ENCODE measurements at places on chromosomes 5 and 9.

DNA sequence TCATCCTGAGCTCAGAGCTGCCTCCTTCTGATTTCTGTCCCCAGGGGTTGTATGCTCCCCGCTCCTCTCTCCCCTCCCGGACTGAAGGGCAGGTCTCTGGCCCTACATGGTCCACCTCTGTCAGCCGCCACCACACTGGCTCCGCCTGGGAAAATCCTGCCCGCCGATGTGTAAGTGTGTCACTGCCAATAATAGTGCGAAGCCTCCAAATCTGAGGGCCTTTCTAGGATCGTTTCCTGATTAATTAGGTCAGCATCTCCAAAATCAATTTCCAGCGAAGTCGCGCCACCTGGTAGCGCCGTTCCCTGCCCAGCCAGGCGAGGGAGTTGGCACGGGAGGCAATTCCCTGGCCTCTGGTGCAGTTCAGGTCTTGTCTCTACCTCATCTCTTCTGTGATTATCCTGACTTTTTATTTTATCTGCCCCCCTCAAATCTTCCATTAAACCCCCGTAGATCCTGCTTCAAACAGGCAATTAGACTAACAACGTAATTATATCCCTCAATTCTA lies 73.5 kb downstream of the ZNF618 start:
- no peak for DNase-seq

DNA sequence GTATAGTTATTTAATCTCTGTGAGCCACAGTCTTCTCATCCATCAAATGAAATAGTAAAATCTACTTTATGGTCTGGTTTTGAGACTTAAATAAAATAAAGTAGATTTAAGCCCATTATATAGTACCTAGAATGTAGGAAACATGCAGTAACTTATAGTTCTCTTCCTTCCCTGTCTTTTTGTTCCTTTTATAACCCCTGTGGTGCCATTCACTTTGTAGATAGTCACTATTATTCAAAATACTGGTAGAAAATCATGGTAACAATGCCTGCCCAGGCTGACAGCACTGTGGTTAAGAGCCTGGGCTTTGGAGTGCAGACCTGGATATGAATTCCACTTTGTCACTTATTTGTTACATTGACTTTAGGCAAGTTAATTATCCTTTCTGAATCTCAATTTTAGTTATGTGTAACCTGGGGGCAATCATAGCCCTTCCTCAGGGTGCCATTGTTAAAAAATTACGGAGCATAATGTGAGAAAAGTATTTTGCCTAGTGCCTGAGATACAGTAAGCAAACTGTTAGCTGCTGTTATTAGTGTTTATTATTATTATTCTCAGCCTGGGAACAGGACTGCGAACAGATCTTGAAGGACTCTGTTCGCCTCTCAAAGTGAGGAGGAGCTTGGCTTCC lies 100.4 kb downstream of the RALGPS1 start:
- no peak for DNase-seq

DNA sequence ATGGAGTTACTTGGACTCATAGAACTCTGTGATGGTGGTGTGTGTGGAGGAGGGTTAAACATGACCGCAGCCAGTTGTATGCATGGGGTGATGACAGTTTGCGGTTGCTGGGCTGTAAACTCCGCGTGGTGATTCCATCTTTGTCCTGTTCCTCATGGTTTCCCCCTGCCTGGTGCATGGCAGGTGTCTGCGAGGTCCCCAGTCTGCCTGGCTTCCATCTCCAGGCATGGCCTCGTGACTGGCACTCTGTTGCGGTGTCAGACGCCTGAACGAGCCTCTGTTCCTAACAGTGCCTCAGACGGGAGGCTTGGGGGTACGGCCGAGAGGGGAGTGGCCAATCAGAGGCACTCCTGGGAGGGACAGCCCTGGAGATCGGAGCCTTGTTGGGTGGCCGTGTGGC lies 33.9 kb upstream of the SH3PXD2B start:
- no peak for DNase-seq

DNA sequence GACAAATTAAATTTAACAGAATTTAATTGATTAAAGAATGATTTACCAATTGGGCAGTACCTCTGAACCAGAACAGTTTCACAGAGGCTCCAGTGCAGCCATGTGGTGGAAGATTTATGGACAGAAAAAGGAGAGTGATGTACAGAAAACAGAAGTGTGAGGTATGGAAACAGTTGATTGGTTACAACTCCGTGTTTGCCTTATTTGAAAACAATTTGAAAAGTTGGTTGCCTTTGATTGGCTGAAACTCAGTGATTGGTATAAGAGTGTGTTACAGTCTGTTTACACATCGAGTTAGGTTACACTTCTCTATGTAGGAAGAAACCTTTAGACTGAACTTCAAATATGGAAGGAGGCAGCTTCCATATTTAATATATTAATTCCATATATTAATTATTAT lies 30.1 kb downstream of the KIAA1958 start:
- DNase-seq = no peak

DNA sequence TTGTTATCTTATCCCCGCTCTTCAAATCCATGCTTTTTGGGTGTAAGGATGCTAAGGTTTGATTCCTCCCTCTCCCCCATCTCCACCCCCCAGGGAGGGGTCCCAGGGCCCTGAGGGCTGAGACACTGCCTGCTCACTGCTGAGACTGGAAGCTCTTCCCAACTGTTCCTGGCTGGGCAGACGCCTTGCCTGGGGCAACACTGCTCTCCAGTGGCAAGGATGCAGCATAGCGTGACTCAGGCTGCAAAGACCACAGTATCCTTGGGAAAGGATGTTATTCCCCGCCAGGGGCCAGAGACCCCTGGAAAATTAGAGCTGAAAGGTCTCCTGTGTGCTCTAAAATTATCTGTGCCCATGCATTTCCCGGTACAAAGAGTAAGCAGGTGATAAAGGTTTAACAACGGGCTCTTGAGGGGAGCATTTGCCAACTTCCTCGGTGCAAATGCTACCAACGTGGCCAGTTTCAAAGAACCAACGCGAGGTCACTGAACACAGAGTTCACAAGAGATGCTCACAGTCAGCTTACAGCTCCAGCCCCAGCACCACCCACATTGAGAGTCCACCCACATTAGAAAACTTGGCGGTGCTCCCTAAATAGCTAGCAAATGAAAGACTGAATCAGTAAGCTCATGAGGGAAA lies 271.9 kb downstream of the NSG2 start:
- no peak for DNase-seq

DNA sequence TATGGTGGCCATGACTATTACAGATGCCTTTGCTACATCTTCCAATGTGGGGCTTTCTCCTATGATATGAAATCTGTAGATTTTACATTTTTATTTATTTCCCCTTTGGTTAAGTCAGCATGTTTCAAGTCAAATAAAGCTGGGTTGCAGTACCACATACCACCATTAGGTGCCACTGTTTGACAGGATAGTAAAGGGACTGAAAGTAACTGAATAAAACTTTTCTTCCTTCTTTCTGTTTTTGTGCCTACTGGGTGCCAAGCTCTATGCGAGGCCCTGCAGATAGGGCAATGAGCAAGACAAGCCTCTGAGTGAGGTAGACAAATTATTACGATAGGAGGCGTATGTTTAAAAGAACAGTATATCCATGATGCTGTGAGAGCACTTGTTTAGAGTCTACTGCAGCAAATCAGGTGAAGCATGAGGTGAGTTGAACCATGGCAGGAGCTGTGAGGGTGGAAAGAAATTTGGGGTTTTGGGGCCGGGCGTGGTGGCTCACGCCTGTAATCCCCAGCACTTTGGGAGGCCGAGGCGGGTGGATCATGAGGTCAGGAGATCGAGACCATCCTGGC lies 64.8 kb downstream of the GDNF start:
- DNase-seq = no peak

- DNase-seq = no peak
Observed at GRCh38 chr5:72540759-72541438, 33.7 kb upstream of the ZNF366 start.

GRCh38 chr5:106875591-106876297 lies 795.0 kb downstream of the EFNA5 start:
- peak; percentile 20 for DNase-seq

Data from GM13977 (cell line).